Stimulated activated CD8-positive, alpha-beta memory T cell treated with anti-CD3 and anti-CD28 coated beads, Interleukin-7, amount 100 ng/mL, for 1 hour (primary cell): ENCODE measurements at places on chromosomes 12 and 14.

- DNase-seq: no peak
These were observed 103.2 kb downstream of the TBX5 start for GRCh38 chr12:114302606-114303315.

DNA sequence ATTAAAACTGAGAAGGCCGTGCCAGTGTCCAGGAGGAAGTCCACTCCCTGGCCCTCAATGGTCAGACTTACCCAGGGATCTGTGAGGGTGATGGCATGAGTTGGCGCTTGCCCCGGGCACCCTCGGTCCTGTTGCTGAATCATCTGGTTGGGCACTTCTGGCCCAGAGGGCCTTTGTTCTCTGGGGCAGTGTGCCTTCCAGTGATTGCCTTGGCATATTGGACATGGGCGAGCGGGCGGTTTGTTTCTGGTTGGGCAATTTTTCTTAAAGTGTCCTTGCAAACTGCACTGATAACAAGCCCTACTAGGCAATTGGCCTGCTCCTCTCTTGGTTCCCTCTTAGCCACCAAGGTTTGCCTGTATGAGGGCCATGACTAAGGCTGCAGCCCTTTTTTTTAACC lies 69.5 kb upstream of the ZDHHC17 start:
- DNase-seq: no peak

GRCh38 chr14:52821805-52822250 lies 30.4 kb upstream of the GNPNAT1 start:
- no peak for DNase-seq

GRCh38 chr14:88454886-88455285 lies 69.4 kb downstream of the SPATA7 start:
- no peak for DNase-seq

DNA sequence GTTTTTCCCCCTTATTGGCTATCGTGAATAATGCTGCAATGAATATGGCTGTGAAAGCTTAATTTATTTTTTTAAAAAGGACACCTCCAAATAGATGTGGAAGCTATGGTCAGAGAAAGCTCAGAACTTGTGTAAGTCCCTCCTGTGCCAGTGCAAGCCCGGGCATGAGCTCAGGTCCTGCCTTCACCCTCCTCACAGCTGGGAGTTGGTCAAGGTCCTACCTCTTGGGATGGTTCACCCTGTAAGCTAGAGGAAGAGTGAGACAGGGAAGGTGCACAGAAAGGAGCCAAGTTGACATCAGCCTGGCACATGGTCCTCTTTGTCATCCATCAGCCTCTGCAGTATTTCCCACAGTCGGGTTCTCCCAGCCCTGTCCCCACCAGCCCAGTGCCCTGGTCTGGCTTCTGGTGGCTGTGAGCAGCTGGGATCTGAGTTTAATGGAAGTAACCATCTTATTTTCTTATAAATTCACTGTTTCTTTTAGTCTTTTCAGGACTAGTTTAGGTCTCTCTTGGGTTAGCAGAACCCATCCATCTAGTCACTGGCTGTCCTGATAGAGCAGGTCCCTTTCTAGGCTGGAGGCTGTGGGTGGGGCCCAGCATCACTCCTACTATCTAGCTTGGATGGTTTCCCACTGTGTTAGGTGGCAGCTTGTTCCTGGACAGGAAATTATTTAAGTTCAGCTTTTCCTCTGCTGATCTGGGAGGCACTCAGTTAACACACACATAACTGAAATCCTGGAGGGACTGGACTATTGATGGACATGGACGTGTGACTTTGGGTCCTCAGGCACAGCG lies 11.8 kb upstream of the PLEKHG3 start:
- no peak for DNase-seq

DNA sequence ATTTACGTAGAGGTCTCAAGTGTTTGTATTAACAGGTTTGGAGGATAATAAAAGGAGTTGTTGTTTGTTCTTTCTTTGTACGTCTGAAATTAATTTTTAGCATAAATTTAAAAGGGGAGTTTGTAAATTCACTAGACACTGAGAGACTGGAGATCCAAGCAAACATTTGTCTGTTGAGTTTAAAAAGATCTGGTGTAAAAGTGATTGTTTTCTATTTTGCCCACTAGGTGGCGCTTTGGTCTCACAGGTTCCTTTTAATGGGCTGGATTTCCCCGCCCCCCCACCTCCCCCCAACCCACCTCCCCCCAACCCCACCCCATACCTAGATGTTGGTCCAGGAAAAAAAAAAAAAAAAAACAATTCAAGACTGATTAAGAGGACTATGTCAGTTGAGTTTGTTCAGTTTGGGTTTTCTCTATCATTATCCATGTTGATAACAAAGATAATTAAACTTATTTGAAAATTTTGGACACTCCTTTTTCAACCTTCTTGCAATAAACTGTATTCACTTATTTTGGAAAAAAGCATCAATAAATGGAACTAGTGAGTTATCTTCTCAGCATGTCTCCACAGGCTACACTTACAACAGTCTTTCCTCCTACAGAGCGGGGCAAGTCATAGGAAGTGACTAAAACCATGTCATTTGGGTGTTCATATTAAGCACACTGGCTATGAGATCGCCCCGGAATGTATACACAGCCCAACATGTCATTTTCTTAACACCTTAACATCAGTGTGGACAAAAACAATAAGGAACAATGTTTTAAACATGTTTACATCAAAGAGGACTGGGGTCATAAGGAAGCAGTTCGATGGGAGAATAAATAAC lies 841.1 kb downstream of the NRXN3 start:
- DNase-seq: no peak

GRCh38 chr12:62146318-62146717 lies 113.9 kb upstream of the USP15 start:
- no peak for DNase-seq

DNA sequence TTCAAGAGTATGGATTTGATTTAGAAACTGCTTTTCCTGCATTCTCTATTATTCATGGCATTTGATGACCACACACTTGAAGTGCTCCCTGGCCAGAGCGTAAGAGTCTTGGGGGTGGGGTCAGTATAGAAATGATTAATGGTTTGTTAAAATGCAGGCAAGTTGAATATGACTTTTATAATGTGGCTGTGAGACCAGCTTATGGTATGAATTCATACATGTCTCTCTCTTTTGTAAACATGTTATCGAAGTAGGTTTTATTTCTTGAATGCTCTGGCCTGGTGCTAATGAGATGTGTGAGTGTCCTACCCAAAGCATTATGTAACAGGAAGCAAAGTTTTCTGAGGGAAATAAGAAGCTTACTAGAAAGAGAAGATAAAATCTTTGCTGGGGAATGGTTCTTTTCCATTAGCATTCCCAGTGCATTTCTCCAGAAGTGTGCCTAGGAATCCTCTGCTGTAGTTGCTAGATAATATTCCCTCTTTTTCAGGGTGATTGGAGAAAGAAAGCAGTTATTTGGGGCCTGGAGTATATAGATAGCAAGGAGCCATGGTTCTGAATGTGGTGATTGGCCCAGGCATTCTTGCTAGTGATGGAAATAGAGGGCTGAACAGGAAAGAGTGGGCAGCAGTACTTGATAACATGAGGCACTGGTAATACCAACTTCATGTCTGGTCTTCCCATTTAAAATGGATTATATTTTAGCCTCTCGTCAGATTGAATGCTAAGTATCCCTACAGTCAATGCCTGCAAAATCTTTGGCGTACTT lies 289.7 kb downstream of the RAD51B start:
- no peak for DNase-seq

DNA sequence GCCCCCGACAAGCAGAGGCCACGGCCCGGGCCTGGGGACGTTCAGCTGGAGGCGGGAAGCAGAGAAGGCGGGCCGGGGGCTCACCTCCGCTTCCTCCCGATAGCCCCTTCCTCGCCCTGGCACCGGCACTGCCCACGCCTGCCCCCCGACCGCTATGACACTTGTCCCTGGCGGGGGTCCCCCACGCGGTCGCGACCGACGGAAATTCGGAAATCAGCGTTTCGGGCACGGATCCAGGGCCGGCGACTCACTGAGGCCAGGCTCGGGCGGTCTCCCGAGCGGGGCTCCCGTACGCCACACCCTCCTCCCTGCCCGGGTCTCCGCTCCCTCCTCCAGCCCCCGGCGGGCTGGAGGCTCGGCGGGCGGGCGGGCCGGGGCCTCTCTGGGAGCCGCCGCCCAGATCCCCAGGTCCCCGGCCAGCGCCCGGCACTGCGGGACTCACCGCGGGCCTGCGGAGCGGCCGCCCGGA lies 581 bp downstream of the PITPNM2 start:
- DNase-seq: no peak
